Activated T-cell treated with anti-CD3 and anti-CD28 coated beads for 48 hours (primary cell): ENCODE measurements at places on chromosomes 16 and 17.

GRCh38 chr16:88922114-88922825 is 54.7 kb downstream of the CBFA2T3 start:
- no peak for DNase-seq

- DNase-seq = no peak
Measured at GRCh38 chr16:47230296-47230695, 86.6 kb upstream of the NETO2 start.

DNA sequence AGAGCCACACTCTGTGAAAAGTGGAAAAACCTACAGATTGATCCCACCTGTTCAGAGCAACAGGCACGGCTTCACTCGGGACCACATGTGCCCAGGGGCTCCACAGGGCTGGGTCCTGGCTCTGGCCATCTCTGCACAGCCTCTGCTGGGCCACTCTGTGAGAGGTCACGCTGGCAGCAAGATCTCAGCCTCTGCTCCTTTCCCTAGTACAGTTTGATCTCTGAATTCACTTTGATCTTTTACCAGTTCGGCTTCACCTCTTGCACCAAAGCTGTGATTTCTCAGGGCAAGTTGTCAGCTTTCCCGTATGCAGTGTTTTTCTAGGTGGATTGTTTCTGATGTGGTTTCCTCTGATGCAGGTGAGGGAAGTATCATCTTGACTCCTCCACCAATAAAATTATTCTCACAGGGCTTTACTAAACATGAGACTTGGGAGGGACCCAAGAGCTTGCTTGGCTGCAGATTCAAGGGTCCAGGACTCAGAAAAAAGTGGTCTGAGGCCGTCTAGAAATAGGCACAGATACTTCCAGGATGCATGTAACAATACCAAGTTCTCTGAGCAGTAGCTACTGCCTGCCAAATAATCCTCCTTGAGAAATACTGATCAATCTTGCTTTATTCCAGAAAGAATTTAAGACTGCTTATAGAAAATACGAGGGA is 24.0 kb upstream of the ALDH3A1 start:
- DNase-seq = no peak

DNA sequence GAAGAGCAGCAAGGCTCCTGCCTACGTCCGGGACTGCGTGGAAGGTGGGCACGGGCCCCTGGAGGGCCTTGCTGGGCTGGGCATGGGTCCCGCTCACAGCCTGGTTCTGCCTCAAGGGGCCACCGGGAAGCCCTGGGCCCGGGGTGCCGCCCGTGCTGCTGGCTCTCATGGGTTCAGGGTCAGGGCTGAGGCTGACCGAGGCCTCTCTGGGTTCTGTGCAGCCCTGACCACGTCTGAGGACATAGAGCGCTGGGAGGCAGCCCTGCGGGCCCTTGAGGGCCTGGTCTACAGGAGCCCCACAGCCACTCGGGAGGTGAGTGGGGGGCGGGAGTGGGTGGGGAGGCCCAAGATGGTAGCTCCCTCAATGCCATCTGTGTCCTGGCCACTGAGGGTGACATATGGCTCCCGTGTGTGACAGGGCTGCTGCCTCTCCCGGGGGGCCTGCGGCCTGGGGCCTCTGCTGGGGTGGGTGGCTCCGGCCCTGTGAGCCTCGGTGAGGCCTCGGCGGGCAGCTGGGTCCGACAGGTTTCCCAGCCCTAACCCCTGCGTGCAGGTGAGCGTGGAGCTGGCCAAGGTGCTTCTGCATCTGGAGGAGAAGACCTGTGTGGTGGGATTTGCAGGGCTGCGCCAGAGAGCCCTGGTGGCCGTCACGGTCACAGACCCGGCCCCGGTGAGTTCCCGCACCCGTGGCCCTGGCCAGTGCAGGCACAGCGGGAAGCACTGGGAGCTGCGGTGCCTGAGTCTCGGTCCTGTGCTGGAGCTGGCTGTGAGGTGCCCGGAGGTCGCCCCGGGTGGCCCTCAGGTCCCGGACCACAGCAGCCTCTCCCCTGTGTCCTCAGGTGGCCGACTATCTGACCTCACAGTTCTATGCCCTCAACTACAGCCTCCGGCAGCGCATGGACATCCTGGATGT is 9.2 kb downstream of the TELO2 start:
- no peak for DNase-seq

DNA sequence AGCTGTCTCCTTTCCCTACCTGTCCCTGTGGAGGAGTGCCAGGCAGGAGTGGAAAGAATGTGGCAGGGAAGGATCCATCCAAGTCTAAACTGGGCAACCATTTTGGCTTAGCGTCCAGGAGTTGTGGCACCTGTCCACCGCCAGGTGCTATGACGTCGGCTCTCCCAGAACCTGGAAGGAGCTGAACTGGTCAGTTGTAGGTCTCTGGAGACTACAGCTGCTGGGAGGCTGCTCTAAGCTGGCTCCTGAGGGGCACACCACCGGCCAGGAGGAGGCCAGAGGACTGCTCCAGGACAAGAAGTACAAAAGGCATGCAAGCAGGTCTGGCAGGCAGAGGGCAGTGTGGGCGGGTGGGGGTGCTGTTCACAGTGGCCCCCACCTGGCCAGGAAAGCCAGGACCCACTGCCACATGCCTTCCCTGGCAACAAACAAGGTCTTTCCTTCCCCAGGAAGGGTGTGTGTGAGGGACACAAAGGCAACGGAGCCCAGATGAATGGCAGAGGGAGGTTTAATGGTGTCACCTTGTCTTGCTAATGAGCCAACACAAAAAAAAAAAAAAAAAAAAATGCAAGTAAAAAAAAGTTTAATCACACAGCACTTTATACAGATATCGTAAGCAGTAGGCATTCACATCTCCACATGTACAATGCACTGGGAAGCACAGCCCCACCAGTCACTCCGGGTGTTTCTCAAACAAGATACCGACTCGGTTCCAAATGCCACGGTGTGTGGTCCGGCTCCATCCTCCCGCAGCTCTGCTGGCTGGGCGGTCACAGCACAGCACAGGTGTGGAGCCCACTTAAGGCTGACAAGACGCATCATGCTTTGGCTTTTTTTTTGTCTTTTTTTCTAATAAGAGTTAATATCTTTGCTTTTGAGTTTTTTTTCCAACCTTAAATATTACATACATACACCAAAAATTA is 4.8 kb downstream of the SPHK1 start:
- DNase-seq = no peak

DNA sequence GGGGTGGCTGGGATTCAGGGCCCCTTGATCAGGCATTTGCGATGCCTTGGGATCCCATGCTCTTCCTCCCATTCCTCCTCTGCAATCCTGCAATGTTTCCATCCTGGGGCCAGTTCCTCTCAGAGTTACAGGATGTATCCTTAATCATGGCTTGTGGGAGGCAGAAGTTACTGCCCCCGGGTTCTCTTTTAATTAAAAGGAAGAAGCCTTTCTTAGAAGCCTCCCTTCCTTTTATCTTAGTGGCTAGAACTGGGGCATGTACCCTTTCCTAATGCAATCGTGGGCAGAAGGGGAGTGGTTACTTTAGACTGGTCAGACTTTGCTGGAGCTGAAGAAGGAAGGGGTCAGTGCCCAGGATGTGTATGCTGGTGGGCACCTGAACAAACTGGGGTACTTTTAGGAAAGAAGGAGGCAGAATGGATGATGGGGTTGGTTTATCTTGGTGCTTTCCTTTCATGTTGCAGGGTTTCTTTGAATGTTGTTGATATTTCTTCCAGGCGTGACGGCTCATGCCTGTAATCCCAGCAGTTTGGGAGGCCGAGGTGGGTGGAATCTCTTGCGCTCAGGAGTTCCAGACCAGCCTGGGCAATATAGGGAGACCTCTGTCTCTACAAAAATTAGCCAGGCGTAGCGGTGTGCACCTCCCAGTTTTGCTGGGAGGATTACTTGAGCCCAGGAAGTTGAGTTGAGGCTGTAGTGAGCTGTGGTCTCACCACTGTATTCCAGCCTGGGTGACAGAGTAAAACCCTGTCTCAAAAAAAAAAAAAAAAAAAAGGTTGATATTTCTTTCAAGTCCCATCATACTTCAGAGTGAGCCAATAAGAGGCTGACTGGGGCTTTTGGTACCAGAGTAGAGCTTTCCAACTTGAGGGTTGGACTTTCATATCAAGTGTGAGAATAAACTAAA is 13.2 kb upstream of the SPN start:
- DNase-seq = no peak

DNA sequence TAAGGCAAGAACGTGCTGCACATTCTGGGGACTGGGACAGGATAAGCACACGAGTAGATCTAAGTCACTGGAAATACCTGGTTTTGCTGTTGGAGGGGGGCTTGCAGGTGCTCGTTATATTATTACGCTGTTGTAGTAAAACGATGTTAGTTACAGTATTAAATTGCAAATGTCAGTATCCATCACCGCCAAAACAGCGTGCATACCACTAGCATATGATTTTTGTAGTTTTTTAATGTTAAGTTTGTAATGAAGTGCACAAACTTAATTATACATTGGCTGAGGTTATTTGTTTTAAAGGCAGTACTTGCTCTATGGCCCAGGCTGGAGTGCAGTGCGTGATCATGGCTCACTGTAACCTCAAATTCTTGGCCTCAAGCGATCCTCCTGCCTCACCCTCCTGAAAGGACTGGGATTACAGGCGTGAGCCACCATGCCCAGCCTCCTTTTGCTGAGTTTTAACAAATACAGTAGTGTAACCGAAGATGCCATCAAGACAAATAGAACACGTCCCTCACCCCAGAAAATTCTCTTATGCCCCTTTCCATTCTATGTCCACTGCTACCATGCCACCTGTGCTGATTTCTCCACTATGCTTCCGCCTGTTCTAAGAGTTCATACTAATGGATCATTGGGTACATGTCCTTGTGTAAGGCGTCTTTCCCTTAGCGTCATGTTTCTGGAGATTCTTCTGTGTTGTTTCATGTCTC is 20.7 kb upstream of the CSNK1D start:
- DNase-seq = no peak

DNA sequence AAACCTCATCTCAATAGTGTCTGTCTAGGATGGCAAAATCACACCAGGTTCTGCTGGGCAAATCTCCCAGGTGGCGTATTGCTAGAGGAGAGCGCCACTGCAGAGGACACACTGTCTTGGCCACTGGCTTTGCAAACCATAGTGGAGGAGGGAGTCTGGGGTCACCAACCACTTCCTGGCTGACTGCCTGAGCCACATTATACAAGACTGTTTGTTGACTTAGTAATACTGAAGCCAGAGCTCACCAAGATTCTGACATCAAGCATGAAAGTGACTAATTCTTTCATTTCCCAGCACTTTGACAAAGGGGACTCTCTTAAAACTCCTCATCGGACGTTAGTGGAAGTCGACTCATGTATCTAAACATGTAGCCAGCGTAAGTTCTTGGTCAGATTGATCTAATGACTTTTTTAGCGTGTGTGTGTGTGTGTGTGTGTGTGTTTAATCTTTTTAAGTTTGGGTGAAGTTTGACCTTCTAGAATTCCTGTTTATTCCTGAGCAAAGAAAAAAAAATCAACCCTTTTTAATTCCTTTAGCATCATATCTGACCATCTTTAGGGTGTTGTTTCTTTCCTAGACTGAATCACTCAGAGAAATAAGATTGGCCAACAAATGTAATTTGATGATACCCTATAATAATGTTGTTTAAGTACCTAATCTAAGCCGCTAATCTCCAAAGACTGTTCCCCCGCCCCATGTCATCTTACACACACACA is 13.7 kb downstream of the PITPNC1 start:
- DNase-seq = peak; percentile 56

- no peak for DNase-seq
Measured at GRCh38 chr16:89749637-89750036, 28.3 kb downstream of the ZNF276 start.

- no peak for DNase-seq
Measured at GRCh38 chr17:78381601-78382232, 3.3 kb downstream of the PGS1 start.

DNA sequence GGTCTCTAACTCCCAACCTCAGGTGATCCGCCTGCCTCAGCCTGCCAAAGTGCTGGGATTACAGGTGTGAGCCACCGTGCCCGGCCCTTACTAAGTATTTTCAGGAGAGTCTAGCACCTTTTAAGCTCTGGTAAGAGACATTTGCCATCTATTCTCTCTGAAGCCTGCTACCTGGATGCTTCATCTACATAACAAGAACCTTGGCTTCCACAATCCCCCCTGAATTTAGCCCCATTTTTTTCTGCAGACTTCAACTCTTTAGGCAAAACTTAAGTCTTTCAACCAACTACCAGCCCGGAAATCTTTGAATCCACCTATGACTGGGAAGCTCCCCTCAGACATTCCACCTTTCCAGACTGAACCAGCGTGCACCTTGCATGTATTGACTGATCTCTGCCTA is 14.0 kb upstream of the UBE2I start:
- no peak for DNase-seq

DNA sequence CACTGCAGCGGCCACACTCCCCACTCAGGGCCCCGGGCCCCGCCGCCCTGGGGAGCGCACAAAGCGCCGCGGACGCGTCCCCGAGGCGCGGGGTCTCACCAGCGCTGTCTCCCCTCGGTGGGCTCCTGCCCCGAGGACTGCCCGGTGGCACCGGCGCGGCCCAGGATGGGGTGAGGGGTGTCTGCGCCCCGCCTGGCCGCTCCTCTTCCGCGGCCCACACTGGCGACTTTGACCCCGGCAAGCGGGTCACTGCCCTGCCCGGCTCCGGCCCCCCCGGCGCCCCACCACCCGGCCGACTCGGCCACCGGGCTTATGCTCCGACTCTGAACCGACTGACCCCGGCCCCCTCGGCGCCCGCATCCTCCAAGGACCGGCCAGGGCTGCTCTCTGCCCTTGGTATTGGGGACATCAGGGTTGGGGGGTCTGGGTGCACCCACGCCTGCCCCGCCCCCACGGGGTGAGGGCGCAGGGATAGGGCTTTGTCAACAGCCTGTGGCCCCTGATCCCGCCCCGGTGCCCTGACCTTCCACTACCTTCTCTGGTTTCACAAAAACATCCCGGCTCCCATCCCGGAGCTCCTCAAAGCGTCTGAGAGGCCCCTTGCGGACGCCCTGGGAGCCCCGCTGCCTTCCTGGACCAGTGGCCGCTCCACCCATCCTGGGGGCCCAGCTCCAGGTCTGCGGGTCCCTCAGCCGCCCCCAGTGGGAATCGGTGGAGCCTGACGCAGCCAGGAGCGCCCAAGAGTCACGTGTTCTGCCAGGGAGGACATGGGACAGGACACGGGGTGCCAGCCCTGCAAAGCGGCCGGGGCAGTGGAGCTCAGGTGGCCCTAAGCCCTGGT is 829 bp downstream of the GCGR start:
- no peak for DNase-seq

DNA sequence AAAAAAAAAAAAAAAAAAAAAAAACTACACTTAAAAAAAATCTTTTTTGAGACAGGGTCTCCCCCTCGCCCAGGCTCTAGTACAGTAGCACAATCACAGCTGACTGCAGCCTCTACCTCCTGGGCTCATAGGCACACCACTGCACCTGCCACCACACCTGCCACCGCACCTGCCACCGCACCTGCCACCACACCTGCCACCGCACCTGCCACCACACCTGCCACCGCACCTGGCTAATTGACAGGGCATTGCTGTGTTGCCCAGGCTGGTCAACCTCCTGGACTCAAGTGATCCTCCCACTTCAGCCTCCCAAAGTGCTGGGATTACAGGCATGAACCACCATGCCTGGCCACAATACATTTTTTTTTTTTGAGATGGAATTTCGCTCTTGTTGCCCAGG is 17.6 kb upstream of the WDR45B start:
- DNase-seq = no peak

DNA sequence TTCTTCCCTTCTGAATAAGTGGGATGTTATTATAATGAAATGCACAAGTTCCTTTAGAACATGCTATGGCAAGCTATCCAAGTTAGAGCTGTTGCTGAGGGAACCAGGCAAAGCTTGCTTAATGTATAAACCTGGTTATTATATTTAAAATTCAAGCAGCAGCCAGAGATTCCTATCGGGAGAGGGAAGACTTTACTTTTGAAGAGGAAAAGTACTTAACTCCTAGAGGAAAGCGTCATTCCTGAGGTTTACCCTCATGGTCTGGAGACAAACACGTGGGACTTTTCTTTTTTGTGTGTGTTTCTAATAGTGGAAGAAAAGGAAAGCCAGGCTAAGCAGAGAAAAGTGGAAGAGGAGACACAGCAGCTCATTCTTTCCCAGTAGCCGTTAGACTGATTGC is 39.9 kb upstream of the MYH10 start:
- DNase-seq = no peak
